ENCODE measurements at places on chromosomes 11 and 22. TPM values are rescaled to one million over a fixed set of nuclear protein-coding genes. Genes with fewer than 3 reads are reported as not detected.

DNA sequence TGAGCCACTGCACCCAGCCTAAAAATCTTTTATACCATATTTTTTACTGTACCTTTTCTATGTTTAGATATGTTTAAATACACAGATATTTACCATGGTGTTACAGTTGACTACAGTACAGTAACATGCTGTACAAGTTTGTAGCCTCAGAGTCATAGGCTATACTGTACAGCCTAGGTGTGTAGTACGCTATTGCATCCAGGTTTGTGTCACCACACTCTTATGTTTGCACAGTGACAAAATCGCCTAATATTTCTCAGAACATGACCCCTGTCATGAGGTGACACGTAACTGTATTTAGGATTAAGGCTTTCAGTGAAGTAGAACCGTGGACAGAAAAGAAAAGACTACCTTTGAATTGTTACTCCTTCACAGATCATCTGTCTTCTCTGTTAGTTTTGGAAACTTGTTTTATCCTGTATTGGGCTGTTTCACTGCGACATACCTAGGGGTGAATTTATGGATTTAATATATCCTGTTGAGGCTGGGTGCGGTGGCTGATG lies 83.8 kb downstream of the ZNRF3 start:
- peaks cover 8% of the 10 kb centered on the region for H3K27me3 ChIP-seq
- DNase-seq, result no peak
- H3K36me3 ChIP-seq, result no peaks in the 10 kb centered on the region
- no peak overlapping the region for H3K4me3 ChIP-seq

GRCh38 chr11:8341996-8342395 lies 78.3 kb upstream of the LMO1 start:
- H3K27me3 ChIP-seq, result no peaks in the 10 kb centered on the region
- H3K27ac ChIP-seq, result no peak overlapping the region
- H3K4me3 ChIP-seq, result no peak overlapping the region
- H3K36me3 ChIP-seq, result no peaks in the 10 kb centered on the region
- peaks cover 3% of the 10 kb centered on the region for H3K4me1 ChIP-seq

GRCh38 chr11:44083906-44084305 lies 11.6 kb upstream of the EXT2 start:
- H3K4me1 ChIP-seq, result no peaks in the 10 kb centered on the region
- no peaks in the 10 kb centered on the region for H3K27me3 ChIP-seq

GRCh38 chr22:22687638-22688500 lies 43.5 kb downstream of the GGTLC2 start:
- DNase-seq, result no peak
- no peak overlapping the region for H3K27ac ChIP-seq
- peaks cover 8% of the 10 kb centered on the region for H3K27me3 ChIP-seq
- no peaks in the 10 kb centered on the region for H3K36me3 ChIP-seq
- no peak overlapping the region for H3K4me3 ChIP-seq

GRCh38 chr11:72039031-72039855 lies 40.5 kb downstream of the IL18BP start:
- H3K27me3 ChIP-seq, result no peaks in the 10 kb centered on the region
- H3K4me1 ChIP-seq, result peaks cover 54% of the 10 kb centered on the region
- peak; percentile 25 for DNase-seq
- peak overlapping the region; percentile 92 for H3K27ac ChIP-seq

GRCh38 chr11:54558407-54558806 lies 45.4 kb downstream of the OR4C46 start:
- no peaks in the 10 kb centered on the region for H3K27me3 ChIP-seq
- no peaks in the 10 kb centered on the region for H3K36me3 ChIP-seq
- no peak for DNase-seq
- no peak overlapping the region for H3K27ac ChIP-seq

DNA sequence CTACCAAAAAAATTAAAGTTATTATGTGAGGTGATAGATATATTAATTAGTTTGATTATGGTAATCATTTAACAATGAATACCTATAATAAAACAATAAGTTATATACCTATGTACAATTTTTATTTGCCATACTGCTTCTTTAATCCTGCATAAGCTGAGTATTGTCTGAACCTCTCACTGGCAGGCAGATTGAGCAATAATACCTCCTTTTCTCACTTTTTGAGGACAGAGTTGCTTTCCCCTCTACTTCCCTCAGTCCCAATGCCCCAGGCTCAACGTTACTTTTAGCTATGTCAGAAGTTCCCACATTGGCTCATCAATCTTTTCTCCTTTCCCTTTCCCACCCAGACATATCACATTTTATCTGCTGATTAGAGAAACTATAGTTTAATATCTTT lies 1.8 kb upstream of the OR51B6 start:
- peaks cover 2% of the 10 kb centered on the region for H3K27me3 ChIP-seq
- H3K4me1 ChIP-seq, result no peaks in the 10 kb centered on the region
- no peak overlapping the region for H3K4me3 ChIP-seq
- no peak for DNase-seq
- H3K27ac ChIP-seq, result no peak overlapping the region

DNA sequence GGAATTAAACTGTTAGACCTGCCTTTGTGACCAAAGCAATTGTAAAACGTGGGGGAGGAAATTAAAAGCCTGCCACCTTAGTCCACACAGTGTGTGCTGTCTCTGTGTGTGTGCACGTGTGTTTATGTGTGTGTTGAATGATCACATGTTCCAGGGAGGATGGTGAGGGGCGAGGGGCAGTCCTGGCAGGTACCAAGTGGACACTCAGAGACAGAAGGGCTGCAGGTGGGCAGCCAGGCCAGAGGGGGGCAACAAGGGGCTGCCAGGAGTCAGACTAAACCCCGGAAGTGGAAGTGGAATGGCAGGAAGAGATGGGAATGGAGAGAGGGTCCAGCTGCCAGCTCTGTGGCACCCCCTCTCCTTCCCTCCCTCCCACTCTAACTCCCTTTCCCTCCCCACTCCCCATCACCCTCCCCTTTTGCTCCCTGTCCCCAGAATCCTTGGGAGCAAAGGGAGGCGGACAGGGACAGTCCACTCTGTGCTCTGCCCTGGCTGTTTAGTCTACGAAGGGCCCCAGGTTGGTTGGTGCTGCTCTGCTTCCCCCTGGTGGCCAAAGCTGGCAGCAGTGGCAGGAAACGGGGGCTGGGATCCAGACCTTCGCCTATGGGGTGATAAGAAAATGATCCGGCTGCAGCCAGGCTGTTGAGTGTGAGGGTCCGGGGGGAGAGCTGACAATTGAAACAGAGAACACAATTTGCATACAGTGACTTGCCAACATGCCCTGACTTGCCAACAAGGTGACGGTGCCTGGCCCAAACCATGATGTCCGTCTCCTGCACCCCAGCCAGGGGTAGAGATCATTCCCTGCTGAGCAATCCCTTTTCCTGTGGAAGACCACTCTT lies 24.4 kb downstream of the P2RY2 start:
- peak overlapping the region; percentile 9 for H3K4me3 ChIP-seq
- H3K36me3 ChIP-seq, result no peaks in the 10 kb centered on the region
- peaks cover 8% of the 10 kb centered on the region for H3K4me1 ChIP-seq
- peaks cover 25% of the 10 kb centered on the region for H3K27me3 ChIP-seq
- no peak overlapping the region for H3K27ac ChIP-seq

DNA sequence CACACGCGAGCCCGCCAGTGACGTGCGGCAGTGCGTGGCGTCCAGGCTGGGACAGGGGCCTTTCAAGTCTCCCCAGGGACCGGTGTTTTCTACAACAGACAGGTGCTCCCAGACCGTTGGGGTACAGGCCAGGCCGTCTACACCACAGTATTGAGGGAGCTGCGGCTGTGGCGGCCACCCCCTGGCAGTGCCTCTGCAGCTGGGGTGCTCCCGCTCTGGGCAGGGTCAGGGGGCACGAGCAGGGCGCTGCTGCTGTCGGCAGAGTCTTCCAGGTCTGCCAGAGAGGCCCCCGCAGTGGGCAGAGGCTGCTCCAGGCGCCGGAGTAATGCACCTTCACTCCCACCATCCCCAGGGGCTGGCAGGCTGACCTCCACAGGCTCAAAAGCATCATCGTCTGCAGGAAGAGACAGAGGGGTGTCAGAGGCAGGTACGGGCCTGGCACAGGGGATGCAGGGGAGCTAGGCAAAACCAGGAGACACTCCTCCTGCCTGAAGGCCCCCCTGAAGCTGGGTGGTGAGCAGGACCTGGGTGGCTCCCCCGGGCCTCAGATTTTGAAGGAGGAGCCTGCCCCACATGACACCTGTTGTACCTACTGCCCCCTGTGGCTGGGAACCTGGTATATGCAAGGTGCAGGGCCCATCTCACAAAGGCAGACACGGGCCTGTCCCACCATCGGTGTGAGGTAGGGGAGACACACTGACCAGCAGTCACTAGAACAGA lies 83.3 kb downstream of the DGCR2 start:
- H3K27me3 ChIP-seq, result no peaks in the 10 kb centered on the region
- no peaks in the 10 kb centered on the region for H3K4me1 ChIP-seq
- peaks cover 57% of the 10 kb centered on the region for H3K36me3 ChIP-seq

- no peak for DNase-seq
- peaks cover 2% of the 10 kb centered on the region for H3K4me1 ChIP-seq
- no peaks in the 10 kb centered on the region for H3K36me3 ChIP-seq
- H3K27ac ChIP-seq, result no peak overlapping the region
Observed at GRCh38 chr22:32123657-32124056, 35.4 kb downstream of the C22orf42 start.

GRCh38 chr11:83715927-83716535 lies 429.9 kb upstream of the CCDC90B start:
- no peak overlapping the region for H3K27ac ChIP-seq
- DNase-seq, result no peak
- no peak overlapping the region for H3K4me3 ChIP-seq
- H3K4me1 ChIP-seq, result no peaks in the 10 kb centered on the region
- H3K27me3 ChIP-seq, result no peaks in the 10 kb centered on the region

- H3K36me3 ChIP-seq, result no peaks in the 10 kb centered on the region
- DNase-seq, result no peak
- H3K4me1 ChIP-seq, result no peaks in the 10 kb centered on the region
- no peak overlapping the region for H3K27ac ChIP-seq
- peaks cover 3% of the 10 kb centered on the region for H3K27me3 ChIP-seq
Observed at GRCh38 chr11:10646005-10646404, 47.5 kb downstream of the IRAG1 start.

DNA sequence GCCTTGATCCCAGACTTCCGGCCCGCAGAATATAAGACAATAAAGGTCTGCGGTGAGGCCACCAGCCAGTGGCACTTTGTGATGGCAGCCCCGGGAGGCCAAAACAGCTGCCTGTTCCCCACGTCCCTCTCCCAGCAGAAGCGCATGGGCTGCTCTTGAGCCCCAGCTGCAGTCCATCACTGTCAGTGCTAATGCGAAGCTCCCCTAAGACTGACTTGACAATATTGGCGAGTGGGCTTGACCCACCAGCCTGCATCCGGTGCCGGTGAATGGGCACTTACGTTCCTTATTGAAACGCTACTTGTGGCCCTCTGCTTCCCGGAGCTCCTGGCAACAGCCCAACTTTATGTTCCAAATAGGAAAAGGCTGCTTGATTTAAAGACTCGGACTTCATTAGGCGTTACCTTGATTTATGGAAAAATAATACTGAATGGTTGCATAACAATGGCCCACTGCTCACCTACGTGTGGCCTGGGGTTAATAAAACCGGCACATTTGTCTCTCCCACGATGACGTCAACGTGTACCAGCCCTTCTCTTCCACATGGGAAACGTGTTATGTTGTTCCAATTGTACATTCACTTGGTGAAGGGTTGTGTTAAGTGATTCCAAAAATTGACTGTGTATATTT lies 93.4 kb upstream of the SEPTIN5 start:
- no peak overlapping the region for H3K4me3 ChIP-seq
- H3K4me1 ChIP-seq, result no peaks in the 10 kb centered on the region
- DNase-seq, result no peak

GRCh38 chr11:106988151-106989077 lies 29.9 kb downstream of the GUCY1A2 start:
- no peak for DNase-seq
- H3K4me1 ChIP-seq, result no peaks in the 10 kb centered on the region
- H3K27me3 ChIP-seq, result no peaks in the 10 kb centered on the region
- H3K4me3 ChIP-seq, result no peak overlapping the region
- no peak overlapping the region for H3K27ac ChIP-seq

GRCh38 chr11:76592961-76593360 lies 77.6 kb downstream of the LRRC32 start:
- peaks cover 25% of the 10 kb centered on the region for H3K4me1 ChIP-seq
- H3K27ac ChIP-seq, result no peak overlapping the region

GRCh38 chr22:46734830-46735453 lies 3.1 kb downstream of the CERK start:
- H3K27ac ChIP-seq, result peak overlapping the region; percentile 84
- DNase-seq, result peak; percentile 67
- H3K4me1 ChIP-seq, result peaks cover 80% of the 10 kb centered on the region
- peaks cover 4% of the 10 kb centered on the region for H3K36me3 ChIP-seq
- H3K4me3 ChIP-seq, result peak overlapping the region; percentile 84

DNA sequence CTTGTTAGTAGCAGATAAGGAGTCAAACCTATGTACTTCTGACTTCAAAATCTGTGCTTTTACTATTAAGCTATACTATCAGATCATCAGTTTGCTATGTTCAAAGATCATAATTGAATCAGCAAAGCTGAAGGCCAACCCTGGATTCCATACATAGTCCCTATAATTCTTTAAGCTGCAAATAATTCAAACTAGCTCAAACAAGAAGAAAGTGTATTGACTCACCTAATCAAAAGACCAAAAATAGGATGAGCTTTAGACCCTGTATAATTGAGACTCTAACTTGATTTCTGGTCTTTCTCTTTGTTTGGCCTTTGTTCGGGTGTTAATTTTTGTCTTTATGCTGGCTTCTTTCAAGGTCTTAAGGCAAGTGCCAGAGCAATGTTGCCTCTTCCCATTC lies 213.7 kb downstream of the CWF19L2 start:
- H3K36me3 ChIP-seq, result no peaks in the 10 kb centered on the region
- H3K4me1 ChIP-seq, result no peaks in the 10 kb centered on the region
- no peak overlapping the region for H3K27ac ChIP-seq

DNA sequence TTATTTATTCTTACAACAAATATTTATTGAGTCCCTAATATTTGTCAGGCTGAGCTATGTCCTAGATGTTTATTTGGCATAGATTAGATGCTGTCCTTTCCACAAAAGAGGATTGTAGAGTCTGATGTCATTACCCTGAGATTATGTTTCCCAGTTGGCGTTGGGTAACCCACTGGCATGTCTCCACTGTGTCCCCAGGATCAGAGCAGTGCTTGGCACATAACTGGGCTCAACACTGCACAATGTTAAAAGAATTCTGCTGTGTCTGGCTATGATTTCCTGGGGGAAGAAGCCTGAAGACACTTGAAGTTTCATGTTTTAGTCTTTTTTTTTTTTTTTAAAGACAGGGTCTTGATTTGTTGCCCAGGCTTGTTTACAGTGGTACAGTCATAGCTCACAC lies 4.0 kb downstream of the RCN1 start:
- H3K36me3 ChIP-seq, result peaks cover 7% of the 10 kb centered on the region
- H3K27me3 ChIP-seq, result peaks cover 6% of the 10 kb centered on the region
- peaks cover 39% of the 10 kb centered on the region for H3K4me1 ChIP-seq
- H3K27ac ChIP-seq, result no peak overlapping the region
- DNase-seq, result no peak

DNA sequence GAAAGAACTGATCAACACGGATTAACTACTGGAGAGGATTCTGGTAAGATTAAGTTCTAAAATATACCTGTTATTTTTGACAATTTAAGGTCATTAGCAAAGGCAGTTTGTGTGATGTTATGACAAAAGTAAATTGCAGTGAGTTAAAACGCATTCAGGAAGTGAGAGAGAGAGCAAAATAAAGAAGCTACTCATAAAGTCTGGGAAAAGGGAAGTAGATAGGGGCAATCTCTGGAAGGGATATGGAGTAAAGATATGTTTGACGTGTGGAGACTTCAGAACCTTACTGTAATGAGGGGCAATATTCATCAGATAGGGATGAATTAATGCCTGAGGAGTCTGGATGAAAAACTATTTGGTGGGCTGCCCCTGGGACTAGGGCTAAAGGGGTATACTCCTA lies 16.8 kb downstream of the OR56B4 start:
- H3K4me3 ChIP-seq, result no peak overlapping the region
- no peak for DNase-seq
- no peaks in the 10 kb centered on the region for H3K4me1 ChIP-seq

BEST1 gene
- total RNA-seq, result 0.07 TPM

CD3E gene
- 640 TPM for total RNA-seq

TSGA10IP gene
- total RNA-seq, result not detected

MTMR3 gene
- total RNA-seq, result 52.8 TPM

TMPRSS4 gene
- total RNA-seq, result not detected

LRP4 gene
- total RNA-seq, result not detected

USH1C gene
- total RNA-seq, result not detected

MN1 gene
- 0.32 TPM for total RNA-seq
